Activated T-cell treated with anti-CD3 and anti-CD28 coated beads for 48 hours (primary cell): ENCODE measurements at places on chromosomes 12 and 14.

GRCh38 chr14:55610713-55611370 lies 30.8 kb downstream of the KTN1 start:
- no peak for DNase-seq

- DNase-seq, result no peak
Measured at GRCh38 chr14:21771671-21772070, 98.1 kb upstream of the OR4E1 start.

DNA sequence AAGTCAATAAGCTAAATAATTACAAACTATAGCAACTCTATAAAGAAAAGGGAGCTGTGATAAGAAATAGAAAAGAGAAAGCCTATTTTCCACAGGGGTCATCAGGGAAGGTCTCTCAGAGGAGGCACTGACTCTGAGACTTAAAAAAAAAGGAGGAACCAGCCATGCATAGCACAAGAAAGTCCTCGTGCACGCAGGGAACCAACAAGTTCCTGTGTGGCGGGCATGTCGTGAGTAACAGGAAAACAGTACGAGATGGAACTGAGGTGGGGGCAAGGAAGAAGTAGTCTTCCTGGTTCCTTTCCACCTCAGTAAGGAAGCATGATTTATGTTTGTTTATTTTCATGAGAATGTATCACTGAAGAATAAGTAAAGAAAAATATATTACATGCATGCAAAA lies 367.0 kb upstream of the TMEM132C start:
- DNase-seq, result no peak

GRCh38 chr14:92610849-92611271 lies 97.3 kb downstream of the RIN3 start:
- no peak for DNase-seq

- DNase-seq, result no peak
Measured at GRCh38 chr14:32906672-32907071, 32.0 kb upstream of the NPAS3 start.

DNA sequence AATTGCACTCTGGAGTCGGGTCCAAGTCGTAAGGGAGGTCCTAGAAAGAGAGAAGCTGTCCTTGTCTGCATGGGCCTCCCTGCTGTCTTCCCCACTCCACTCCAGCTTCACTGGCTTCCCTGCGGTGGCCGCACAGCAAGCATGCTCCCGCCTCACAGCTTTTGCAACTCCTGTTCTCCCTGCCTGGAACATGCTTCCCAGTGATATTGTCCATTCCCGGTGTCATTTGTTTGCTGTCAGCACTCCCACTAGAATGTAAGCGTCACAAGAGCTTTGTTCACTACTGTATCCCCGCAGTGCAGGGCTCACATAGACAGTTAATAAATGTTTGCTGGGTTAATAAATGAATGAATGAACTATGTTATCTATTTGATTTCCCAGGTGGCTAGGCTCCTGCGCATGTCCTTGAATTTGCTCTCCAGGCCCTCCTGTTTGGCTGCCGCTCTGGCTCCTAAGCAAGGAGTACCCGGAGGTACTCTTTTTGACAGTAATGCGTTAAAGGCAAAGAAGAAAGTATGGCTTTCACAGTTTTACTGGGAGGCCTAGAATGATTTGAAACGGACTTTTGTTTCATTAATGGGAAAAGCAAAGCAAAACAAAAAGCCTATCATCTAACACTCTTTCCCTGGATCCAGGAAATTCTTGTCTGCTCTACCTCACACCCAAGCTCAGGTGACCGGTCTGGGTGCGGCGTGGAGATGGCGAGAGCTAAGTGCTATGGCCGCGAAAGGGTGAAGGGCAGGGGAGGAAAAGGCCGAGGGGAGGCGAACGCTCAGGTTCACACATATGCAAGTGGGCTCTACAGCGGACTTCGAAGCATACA lies 6.2 kb upstream of the SLC7A7 start:
- no peak for DNase-seq
